ENCODE measurements at places on chromosomes 3 and 15.

GRCh38 chr3:28504976-28505375 lies 156.4 kb upstream of the AZI2 start:
- DNase-seq = no peak

- DNase-seq = no peak
Observed at GRCh38 chr15:67142767-67143100, 77.3 kb downstream of the SMAD3 start.

- DNase-seq = no peak
Observed at GRCh38 chr15:70763950-70764730, 782 bp upstream of the UACA start.

- no peak for DNase-seq
Observed at GRCh38 chr3:132205609-132206008, 111.6 kb upstream of the ACP3 start.

- no peak for DNase-seq
Observed at GRCh38 chr15:90869601-90870353, 1.4 kb downstream of the FURIN start.
